ENCODE measurements at places on chromosomes 6 and 20.

DNA sequence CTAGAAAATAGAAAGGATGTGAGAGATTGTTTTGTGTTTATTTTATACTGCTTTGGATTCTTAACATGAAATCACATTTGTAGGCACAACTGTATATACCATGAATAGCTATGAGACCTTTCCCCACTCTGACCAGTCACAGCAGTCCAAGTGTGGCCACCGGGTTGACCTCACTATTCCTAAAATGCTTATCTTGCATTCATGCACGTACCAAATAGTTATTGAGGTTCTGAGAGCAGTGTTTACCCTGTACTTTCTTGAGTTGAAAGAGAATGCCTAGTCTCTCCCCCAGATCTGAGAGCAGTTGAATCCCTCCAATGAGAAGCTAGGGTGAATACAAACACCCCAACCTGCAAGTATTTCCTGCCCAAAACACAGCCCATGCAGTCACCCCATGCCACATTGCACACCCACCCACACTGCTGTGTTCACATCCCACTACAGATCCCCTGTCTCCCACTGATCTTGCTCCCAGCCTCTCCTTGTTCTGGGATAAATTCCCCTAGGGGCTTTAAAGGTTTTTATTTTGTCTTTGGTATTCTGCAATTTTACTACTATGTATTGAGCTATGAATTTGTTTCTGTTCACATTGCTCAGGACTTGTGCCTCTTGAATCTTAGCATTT lies 51.6 kb downstream of the GOPC start:
- no peak for DNase-seq

- no peak for DNase-seq
Observed at GRCh38 chr6:96931198-96931597, 6.7 kb downstream of the KLHL32 start.

DNA sequence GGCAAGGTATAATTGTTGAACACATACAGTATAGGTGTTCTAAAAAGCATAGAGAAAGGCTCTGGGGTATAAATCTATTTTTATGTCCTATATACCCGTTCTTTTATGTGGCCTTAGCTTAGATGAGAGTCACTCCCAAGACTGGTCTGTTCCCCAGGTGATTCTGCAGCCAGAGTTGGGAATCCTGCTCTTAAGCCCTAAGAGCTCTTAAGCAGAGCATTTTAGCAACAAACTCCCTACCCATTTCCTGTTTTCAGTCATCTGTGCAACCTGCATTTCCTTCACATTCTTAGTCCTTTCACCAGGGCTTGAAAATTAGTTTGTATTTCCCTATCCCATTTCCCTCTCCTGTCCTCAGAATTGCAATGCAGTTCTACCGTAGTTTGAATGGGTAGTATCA lies 166.1 kb downstream of the HS3ST5 start:
- no peak for DNase-seq

DNA sequence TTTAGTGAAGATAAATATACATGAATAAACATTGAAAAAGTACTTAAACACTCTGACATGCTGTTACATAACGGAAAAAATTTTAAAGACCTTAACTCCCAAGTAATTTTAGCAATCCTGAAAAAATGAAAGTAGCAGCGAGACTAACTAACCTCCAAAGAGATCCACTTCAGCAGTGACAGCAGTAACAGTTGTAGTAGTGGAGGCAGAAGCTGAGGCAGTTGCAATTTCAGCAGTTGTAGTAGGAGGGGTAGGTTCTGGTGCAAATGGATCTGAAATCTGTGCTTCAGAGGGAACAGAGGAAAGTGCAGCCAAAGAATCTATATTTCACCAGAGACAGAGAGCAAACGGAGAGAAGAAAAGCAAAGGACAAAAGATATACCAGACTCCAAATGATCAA lies 88.8 kb downstream of the PRSS35 start:
- no peak for DNase-seq

GRCh38 chr6:7590918-7591302 lies 912 bp downstream of the SNRNP48 start:
- no peak for DNase-seq

DNA sequence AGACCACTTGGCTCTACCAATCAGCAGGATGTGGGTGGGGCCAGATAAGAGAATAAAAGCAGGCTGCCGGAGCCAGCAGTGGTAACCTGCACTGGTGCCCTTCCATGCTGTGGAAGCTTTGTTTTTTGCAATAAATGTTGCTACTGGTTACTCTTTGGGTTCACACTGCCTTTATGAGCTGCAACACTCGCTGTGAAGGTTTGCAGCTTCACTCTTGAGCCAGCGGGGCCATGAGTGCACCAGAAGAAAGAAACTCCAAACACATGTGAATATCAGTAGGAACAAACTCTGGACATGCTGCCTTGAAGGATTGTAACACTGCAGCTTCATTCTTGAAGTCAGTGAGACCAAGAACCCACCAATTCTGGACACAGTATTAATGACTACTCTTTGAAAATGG lies 89.9 kb upstream of the MBOAT1 start:
- DNase-seq, result no peak

GRCh38 chr20:63073738-63074065 lies 66.9 kb upstream of the BHLHE23 start:
- DNase-seq, result no peak

DNA sequence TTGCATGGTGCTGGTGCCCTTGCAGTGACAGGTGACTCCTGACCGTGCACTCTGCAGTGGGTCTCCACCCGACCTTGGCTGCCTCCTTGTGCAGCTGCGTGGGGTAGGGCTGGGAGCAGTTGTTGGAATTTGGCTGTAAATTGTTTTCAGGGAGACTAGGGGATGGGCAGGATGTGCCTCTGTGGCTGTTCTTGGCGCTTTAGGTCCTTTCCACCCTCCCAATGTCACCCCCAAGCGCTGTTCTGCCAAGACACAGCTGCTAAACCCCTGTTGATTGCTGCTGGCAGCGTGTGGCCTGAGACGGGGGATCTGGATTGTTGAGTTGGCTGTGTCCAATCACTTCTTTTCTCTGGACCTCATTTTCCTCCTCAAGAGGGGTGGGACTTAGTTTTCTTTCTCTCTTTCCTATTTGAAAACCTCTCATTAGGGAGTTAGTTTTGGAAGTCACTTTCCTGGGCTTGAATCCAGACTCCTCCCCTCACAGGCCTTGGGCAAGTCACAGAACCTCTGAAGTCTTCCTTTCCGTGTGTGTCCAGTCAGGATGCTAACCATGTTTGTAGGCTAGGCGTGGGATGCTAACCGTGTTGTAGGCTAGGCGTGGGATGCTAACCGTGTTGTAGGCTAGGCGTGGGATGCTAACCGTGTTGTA lies 8.5 kb downstream of the IGF2R start:
- no peak for DNase-seq

- no peak for DNase-seq
Observed at GRCh38 chr6:751765-752164, 58.8 kb upstream of the EXOC2 start.

GRCh38 chr6:20182926-20183521 lies 29.2 kb downstream of the MBOAT1 start:
- no peak for DNase-seq

DNA sequence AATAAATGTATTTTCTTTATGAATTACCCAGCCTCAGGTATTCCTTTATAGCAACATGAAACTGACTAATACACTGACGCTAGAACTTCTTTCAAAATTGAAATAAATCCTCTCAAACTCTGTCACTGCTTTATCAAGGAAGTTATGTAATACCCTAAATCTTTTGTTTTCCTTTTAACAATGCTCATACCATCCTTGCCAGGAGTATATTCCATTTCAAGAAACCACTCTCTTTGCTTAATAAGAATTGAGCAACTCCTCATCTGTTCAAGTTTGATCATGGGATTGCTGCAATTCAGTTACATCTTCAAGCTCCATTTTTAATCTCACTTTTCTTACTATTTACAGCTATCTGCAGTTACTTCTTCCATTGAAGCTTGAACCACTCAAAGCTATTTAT lies 707.6 kb upstream of the MARCKS start:
- DNase-seq, result no peak

DNA sequence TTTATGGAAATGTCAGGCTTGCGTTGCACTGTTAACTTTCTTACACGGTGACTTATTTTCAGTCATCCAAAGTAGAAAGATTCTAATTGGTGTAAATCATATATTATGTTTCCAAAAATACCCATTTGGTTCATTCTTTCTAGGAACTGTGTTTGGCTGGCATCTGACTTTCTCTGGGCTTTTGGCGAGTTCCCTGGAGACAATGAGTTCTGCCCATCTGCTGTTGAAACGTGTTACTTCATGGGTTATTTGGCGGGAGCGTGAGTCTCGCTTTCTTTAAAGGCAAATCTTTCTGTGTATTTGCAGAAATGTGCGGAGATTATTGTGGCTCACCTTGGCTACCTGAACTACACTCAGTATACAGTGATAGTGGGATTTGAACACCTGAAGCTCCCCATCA lies 29.5 kb downstream of the TMEM181 start:
- no peak for DNase-seq

- DNase-seq, result no peak
Observed at GRCh38 chr6:150511313-150511712, 88.4 kb upstream of the PLEKHG1 start.

DNA sequence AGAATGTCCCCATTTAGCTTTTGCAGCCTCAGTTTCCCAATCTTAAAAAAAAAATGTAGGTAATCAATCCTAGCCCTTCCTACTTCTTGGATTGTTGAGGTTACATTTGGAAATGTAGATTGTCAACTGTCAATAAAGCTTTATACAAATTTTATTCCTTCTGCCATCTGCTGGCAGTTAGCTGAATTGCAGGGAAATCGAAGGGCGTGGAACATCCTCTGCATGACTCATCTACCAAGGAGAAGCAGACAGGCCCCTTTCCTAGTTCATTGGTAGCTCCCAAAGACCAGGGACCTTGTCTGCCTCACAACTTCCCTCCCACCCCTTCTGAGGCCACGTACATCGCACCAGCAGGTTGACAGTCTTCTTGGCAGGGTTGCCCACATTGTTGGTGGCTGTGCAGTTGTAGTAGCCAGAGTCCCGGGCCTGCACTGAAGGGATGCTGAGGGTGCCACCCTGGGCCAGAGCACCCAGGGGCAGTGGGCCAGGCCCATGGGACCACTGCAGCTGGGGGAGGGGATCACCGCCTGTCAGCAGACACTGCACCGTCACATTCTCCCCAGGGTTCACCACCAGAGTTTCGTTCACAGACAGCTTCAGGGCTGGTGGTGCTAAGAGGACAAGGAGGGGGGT lies 43.6 kb downstream of the MDGA1 start:
- no peak for DNase-seq

DNA sequence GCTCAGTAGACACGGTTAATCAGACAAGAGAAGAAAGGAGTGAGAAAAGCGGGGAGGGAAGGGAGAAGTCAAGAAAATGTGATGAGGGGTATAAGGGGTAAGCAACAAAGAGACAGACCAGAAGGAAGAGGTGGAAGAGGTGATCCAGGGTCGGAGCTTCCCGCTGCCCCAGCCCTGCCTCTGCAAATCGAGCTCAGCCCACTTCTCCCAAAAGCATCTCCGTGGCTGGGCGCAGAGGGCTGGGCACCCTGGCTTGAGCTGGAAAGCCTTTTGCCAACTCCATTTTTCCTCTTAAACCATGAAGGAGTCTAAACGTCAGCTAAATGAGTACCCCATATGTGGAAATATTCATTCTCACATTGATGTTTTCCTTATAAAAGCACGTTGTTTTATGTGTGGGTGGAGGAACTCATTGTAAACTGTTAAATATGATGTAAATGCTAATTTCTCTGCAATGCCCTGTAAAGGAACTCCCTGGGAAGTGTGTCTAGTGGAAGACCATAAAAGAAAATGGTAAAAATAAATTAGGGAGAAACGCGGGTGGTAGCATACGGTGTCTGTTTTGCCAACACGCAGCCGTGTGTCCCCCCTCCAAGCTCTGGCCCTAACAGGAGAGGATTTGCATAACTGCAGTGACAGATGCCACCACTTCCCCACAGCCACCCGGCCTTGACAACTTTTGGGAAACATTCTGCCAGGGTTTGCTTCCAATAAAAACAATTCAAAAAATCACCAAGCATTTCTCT lies 55.2 kb upstream of the MAFB start:
- DNase-seq, result no peak

DNA sequence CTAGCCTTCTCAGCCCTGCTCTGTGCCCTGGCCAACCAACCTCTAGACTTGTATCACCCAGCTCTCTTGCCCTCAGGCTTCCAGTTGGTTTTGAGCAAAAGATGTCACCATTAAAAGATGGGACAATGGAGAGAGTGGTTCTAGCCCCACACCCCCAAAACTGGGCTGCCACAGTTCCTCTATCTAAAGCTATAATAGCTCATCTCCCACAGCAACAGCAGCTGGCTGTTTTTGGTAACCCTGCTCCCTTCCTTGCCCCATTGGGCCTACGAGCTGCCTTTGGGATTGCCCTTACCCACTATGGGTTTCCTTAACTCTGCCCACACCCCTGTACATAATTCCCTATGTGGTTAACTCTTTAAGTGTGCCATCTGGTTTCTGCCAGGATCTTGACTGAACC lies 7.6 kb upstream of the SRSF3 start:
- no peak for DNase-seq

DNA sequence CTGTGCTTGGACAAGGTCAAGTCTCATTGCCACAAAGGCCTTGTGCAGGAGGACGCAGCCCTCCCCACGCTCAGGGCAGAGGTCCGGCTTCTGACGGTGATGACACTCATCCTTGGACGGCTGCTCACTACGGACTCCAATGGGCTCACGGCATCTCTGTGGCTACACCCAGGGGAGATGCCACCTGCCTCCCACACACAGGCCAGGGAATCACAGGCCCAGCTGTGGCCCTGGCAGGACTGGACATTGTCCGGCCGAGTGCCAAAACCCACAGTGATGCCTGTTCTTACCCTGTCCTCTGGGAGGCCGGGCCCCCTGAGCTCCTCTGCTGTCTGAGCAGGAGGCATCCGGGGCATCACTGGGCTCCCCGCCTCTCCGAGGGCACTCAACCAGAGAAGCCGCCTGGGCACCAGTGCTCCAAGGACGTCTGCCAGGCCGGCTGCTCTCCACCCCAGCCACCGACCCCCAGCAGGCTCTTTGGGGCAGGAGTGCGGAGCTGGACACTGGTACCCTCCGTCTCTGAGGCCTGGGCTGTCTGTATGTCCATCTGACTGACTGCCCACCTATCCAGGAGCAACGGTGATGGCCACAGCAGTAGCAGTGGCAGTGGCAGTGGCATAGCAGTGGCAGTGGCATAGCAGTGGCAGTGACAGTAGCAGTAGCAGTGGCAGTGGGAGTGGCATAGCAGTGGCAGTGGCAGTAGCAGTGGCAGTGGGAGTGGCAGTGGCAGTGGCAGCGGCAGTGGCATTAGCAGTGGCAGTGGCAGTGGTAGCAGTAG lies 1.9 kb downstream of the RBBP8NL start:
- no peak for DNase-seq

- no peak for DNase-seq
Observed at GRCh38 chr6:169168706-169169105, 84.9 kb downstream of the THBS2 start.

- DNase-seq, result no peak
Observed at GRCh38 chr6:74579794-74580193, 626.1 kb downstream of the COL12A1 start.

DNA sequence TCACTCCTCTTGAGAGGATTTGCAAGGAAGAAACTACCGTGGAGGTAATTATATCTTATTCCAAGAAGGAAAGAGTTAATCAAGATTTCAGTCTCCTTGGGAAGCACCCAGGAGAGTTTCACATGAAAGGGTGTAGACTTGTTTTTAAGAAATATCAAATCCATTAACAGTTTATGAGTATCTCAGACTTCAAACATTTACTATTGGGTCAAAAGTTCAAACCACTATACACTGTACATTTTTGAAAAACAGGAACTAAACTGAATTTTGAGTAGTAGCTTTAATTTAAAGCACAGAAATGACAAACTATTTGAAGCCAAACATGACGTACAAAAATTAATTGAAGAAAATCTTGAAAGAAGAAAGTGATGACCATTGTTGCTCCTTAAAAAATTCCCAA lies 164.0 kb downstream of the FOXC1 start:
- DNase-seq, result no peak
